Epithelial cell of alveolus of lung (primary cell): ENCODE measurements at places on chromosomes 2 and 18. TPM values are rescaled to one million over a fixed set of nuclear protein-coding genes. Genes with fewer than 3 reads are reported as not detected.

The REG1B gene
- total RNA-seq, result not detected in 2 replicates

The WNT6 gene
- not detected in 2 replicates for total RNA-seq

The CKAP2L gene
- total RNA-seq, result 5.6 and 19.4 TPM in 2 replicates

The CCL20 gene
- 0.88 and 14.0 TPM in 2 replicates for total RNA-seq

The KHK gene
- 0.24 and 1.0 TPM in 2 replicates for total RNA-seq

The EPB41L3 gene
- 19.7 and 44.6 TPM in 2 replicates for total RNA-seq
